RPMI8226 (cell line): ENCODE measurements at places on chromosomes 6 and 20.

GRCh38 chr20:49877386-49877921, 37.9 kb downstream of the SPATA2 start:
- DNase-seq, result no peak

DNA sequence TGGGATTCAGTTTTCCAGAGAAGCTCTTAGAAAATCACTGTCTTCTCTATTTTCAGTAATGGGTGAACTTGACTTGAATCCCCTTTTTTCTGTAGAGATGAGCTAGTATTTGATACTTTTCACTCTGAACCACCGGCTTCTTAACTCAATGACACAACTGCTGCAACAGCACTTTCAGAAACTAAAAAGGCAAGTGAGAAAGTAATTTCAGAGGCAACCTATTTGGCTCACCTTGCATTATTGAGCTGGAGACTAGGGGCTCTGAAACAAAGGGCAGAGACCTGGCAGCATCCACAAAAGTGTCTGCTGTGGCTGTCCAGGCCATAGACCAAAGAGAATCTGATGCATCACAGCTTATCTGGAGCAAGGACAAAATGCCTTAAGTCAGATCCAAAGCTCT, 289.8 kb upstream of the IRAK1BP1 start:
- peak; percentile 68 for DNase-seq

GRCh38 chr20:4999788-5000187, 1.5 kb downstream of the SLC23A2 start:
- DNase-seq, result peak; percentile 61

- DNase-seq, result no peak
Measured at GRCh38 chr6:100685747-100686146, 195.4 kb downstream of the ASCC3 start.

DNA sequence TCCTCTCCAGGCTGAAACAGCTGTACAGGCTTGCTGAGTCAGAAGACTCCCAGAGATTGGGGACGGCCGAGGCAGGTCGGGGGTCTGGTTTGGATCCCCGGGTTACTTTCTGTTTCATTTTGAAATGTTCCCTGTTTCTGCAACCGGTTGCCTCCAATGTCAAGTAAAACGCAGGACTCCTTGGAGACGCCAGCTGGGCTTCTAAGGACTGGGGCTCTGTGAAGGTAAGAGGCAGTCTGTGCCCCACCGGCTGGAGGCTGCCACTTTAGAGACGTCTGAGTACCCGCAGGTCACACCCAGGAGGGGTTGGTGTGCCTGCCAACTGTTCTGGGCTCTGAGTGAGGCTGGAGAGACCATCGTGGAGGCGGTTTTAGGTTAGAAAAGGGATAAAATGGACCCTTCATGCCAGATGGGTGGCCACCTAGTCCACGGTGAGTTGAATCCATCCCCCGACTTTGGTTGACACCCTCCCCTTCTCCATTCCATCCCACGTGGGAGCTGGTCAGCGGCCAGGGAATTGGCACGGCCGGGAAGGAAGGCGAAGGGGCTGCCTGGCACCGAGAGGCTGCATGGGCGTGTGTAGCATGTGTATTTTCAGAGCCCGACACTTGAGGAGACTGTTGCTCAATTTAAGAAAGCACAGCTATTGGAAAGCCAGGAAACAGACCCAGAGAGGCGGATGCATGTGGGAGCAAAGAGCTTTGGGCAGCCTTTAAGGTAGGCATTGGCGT, 240.9 kb downstream of the PHACTR1 start:
- DNase-seq, result peak; percentile 40

DNA sequence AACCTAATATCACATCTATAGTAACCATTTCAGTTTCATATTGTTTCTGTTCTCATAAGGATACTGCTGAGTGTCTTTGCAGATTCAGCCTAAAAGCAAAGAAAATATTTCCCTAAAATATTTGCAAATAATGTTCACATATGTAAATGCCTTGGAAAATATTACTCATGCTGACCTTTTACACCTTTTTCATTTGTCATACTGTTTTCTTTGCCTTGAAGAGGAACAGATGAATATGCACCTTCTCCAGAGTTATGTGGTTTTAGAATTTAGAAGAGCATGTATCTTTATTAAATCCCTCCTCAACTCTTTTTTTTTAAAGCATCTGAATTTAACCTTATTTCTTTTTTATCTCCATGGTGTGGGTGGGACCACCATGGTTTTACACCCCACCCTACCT, 32.5 kb downstream of the NDUFAF5 start:
- DNase-seq, result no peak

- DNase-seq, result no peak
Measured at GRCh38 chr20:21302664-21303060, 469 bp upstream of the XRN2 start.

- DNase-seq, result no peak
Measured at GRCh38 chr6:168756009-168756634, 315.1 kb downstream of the SMOC2 start.

DNA sequence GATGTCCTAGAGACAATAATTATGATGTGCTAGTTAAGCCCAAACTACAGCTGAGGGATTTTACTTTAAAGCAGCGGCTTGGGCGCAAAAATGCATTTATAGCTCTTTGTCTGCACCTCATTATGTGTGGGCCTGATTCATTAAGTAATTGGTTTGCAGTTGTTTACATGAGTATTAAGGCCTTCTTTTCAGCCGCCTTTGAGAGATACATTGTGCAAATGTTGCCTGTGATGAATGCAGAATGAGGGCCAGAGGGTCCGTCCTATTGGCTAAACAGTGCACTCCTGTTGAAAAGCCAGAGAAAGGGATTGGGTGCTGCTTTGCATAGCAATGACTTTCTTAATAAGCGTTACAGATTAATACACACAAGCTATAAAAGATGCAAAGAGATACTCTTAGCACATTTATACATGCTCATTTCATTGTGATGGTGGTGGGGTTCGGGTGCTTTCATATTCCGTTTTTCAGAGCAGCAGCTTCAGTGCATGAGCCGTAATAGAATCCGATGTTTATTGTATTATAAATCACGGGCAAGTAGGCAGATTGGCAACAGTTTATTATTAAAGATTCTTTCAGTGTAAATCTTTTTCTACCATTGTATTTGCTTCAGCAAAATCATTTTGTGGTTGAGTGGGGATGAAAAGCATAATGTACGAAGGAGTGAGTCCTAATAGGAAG, 68.2 kb upstream of the XRN2 start:
- DNase-seq, result no peak

DNA sequence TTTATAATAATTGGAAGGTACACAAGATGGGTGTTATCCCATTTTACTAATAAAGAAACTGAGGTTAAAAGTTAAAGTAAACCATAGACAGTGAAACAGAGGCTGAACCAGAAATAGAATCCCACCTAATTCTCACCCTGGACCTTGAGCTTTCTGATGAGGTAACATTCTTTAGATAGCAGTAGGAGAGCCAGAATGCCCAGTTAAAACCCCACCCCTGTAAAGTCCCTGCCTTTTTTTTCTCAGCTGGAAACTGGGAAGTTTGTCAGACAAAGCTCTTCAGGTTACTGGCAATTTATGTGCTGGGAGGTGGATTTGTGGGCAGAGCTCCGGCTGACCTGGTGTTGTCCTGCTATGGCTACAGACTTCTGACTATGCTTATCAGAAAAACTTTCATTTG, 1.9 kb upstream of the MCHR2 start:
- DNase-seq, result no peak

- DNase-seq, result no peak
Measured at GRCh38 chr6:55033016-55033546, 141.2 kb upstream of the HCRTR2 start.

- peak; percentile 28 for DNase-seq
Measured at GRCh38 chr20:63454731-63455567, 17.5 kb downstream of the KCNQ2 start.

DNA sequence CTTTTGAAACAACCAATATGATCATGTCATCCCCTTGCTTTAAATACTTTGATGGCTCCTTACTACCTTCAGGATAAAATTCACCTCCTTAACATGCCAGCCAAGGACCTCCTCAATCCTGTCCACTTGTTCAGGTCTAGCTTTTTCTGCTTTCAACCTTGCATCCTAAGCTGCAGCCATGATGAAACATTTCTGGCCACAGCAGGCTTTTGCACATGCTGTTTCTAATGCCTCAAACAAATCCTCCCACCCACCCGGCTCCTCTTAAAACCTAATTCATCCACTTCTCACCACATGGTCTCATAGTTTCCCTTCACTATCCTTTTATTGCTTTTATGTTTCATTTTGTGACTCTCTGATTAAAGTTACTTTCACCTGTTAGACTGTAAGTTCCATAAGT, 124.6 kb downstream of the MYB start:
- no peak for DNase-seq

GRCh38 chr20:20793591-20793990, 81.1 kb upstream of the RALGAPA2 start:
- DNase-seq, result no peak

DNA sequence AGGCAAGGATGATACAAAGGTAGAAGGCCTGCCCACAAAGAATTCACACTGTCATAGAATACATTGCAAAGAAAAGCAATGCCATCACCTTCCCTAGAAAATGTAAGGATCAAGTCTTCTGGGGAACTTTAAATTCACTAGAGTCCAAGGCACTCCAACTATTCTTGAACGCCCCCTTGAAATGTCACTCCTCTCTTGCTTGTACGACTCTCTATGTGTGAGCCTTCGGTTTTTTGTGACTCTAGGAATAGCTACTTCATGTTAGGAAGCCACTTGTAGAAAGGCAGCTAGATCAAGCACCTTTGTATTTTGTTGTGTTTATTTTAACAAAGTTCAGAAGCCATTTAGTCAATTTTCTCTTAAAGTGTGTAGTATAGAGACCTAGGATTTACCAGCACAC, 159.2 kb upstream of the ARID1B start:
- no peak for DNase-seq

DNA sequence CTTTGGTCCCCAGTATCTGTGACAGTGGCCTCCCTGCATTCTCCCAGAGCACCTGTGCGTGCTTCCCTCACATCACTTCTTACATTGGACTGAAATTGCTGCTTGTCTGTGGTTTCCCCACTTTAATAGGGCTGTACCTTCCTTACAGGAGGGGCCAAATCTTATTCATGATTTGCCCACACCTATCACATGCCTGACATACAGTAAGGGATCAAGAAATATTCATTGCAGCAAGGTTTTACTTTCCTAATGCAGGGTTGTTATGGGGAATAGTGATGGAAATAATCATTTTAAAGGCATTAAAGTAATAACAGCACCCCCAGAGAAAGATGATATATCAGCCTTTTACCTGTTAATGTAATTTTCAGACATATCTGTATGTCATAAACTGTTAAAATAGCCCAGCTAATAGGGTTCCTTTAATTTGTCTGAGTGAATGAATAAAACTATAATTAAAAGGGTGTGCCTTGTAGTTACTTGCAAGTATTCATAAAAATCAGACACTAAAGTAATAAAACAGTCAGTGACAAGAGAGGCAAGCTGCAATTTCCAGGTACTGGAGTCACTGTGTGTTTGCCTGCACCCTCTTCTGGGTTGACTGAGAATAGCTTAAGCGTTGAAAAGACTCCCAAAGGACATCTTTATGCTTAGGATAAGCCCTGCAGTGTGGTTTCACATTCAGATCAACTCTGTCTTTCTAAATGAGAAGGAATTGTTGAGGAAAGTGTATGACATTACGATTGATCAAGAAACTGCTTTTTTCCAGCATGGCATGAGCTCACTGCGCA, 182.7 kb downstream of the PHACTR1 start:
- DNase-seq, result no peak

GRCh38 chr6:46419576-46420002, 71.7 kb downstream of the RCAN2 start:
- peak; percentile 45 for DNase-seq

DNA sequence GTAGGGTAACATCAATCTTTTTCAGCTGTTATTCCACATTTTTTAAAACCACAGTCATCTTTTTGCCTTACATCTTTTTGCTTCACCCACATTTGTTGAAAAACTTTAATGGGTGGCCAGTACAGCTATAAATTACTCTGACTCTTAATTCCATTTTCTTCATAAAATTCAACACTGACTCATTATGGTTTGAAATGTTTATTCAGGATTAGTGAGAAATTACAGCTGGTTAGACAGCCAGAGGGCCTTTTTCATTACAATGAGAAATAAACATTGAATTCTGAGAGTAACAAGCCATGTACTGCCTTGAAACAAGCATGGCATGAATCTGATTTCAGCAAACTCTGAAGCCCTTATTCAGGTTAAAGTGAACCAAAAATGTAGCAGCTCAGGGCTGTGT, 19.5 kb downstream of the NDUFAF4 start:
- DNase-seq, result no peak

DNA sequence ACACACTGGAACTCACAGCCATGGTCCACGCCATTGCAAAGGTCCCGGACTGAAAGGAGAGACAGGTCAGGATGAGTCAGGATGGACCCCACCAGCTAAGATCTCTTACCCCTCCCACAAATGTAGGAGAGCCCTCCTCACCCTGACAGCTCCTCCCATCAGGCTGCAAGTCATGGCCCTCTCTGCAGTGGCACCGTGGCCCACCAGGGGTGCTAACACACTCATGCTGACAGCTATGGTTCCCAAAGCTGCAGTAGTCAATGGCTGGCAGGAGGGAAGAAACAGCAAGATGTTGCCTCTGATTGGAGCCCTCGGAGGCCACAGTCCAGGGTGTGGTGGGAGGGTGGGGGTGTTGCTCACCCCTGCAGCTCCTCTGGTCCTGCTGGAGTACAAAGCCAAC, 5.7 kb upstream of the RBPJL start:
- DNase-seq, result peak; percentile 57

GRCh38 chr6:96675597-96675996, 112.7 kb downstream of the FHL5 start:
- DNase-seq, result no peak

- DNase-seq, result no peak
Measured at GRCh38 chr20:43364001-43364400, 93.7 kb upstream of the SRSF6 start.

GRCh38 chr6:98831959-98832283, 2.5 kb upstream of the POU3F2 start:
- no peak for DNase-seq

- no peak for DNase-seq
Measured at GRCh38 chr6:154824076-154824475, 90.9 kb downstream of the SCAF8 start.

GRCh38 chr6:11804701-11805100, 26.1 kb upstream of the ADTRP start:
- no peak for DNase-seq

- DNase-seq, result no peak
Measured at GRCh38 chr20:47557791-47558190, 56.1 kb downstream of the NCOA3 start.

DNA sequence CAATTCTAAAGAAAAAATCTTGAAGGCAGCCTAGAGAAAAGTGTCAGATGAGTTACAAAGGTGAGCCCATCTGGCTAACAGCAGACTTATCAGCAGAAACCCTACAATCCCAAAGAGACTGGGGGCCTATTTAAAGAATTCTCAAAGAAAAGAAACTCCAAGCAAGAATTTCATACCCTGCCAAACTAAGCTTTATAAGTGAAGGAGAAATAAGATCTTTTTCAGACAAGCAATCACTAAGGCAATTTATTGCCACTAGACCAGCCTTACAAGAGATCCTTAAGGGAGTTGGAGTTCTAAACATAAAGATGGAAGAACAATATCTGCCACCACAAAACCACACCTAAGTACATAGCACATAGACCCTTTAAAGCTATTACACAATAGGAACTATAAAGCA, 24.9 kb upstream of the DEFB126 start:
- no peak for DNase-seq
